Head of caudate nucleus (tissue), 42 donors: ENCODE measurements at places on chromosomes 7 and 10.
A peak's percentile ranks its signal among the peaks of the same experiment; 100 is the strongest.

DNA sequence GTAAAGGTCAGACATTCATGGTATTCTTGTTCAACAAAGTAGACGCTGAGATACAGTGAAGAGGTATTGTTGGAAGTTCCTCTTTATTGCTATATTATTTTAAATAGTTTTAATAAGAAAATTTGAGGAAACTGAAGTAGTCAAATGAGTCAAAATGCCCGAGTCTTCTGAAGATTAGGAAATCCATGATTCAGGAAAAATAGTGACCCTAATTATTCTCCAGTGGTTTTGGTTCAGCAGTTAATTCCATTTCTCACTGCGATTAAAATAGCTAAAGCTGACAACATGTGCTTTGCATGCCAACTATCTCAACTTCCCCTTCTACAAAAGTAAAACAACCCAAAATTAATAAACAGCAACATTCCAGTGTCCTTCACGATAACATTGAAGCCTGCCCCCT, 32.7 kb upstream of the PFKP start:
- no peak for DNase-seq

DNA sequence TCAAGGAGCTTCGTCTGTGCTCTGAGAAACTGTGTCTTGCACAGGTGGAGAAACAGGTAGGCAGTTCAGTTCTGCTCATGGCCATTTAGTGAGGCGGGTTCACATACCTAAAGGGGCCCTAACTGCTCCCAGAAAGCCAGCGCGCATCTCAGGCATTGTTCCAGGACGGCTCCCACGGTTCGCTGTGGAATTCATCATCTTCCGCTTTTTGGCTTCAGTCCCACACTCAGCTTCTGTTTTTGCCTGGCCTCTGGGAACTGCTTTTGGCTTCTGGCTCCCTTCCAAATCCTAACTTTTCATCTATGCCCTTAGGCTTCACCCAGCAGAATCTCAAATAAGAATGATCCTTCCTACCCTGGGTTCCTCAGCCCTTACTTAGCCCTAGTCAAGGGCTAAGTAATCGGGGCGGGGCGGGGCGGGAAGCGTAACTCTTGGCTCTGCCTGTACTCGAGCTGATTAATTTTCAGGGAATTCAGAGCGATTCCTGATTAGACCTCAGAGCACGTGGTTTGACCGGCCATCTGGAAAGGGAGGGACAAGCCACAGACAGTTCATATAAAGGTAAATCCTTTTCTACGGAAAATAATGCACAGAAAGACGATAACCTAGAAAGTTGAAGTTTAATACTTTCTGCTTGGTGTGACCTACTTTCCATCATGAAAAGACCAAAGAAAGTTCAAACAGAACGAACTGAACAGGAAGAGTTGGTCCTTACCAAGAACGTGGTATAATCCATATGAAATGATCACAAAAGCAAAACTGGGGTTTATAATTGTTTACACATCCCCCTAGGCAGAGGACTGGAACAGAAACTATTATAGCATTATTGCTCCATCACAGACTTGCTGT, 105.7 kb downstream of the ST8SIA6 start:
- DNase-seq, result no peak

- peak; percentile 39 for DNase-seq
Measured at GRCh38 chr7:44431091-44431608, 59.3 kb downstream of the NUDCD3 start.

DNA sequence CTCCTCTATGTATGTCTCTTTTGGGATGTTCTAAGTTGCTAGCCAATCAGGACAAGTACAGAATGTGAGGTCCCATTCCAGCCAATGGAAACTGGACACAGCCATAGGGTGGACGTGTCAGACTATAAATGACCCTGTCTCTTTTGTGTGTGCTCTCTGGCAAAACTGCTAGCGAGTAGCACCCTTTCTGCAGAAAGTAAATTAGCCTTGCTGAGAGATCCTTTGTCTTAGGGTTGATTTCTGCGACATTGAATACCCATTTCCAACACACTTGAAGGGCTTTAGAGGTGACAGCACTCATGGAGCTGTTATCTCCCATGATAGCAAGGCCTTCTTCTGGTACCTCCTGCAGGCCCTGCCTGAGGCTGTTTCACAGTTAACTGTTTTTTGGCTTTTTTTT, 107.5 kb downstream of the CCNY start:
- no peak for DNase-seq

DNA sequence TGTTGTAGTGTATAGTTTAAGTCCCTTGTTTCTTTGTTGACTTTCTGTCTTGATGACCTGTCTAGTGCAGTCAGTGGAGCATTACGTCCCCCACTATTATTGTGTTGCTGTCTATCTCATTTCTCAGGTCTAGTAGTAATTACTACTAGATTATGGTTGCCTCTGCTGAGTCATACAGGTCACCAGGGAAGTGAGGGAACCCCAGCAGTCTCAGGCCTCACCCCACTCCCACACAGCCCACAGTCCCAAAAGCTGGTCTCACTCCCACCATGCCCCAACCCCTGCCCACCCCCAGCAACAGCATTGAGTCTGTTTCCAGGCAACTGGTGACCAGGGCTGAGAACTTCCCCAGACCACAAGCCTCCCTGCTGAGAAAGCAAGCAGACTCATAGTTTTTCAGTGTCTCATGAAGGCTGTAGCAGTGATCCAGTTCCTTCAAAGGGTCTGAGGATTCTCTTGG, 88.0 kb downstream of the PLXDC2 start:
- no peak for DNase-seq

- no peak for DNase-seq
Measured at GRCh38 chr10:73131301-73131700, 21.0 kb downstream of the NUDT13 start.

GRCh38 chr7:80107278-80107677, 27.4 kb upstream of the GNAI1 start:
- no peak for DNase-seq

DNA sequence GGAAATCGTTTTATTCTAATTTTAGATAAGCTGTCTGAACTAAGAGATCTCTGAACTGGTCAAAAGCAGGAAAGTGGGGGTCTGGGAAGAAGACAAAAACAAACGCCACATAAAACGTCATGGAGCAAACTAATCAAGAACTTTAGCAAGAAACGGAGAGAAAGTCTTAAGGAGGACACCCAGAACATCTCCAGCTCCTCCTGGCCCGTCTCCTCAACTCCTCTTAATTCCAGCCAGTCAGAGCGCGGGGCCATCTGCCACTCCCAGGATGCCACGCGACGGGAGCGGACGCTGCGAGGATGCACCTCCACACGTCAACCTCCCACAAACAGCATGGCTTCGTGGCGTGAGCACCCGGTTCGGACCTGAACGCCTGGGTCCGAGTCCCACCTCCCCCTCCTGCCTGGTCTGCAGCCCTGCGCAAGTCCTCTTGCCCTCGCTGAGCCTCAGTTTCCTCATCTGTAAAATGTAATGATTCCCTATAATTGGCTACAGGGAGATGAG, 598 bp downstream of the MMS19 start:
- peak; percentile 93 for DNase-seq

GRCh38 chr10:43043773-43044447, 33.0 kb upstream of the RET start:
- DNase-seq, result peak; percentile 15

GRCh38 chr7:47148536-47149207, 433.2 kb downstream of the TNS3 start:
- DNase-seq, result no peak

DNA sequence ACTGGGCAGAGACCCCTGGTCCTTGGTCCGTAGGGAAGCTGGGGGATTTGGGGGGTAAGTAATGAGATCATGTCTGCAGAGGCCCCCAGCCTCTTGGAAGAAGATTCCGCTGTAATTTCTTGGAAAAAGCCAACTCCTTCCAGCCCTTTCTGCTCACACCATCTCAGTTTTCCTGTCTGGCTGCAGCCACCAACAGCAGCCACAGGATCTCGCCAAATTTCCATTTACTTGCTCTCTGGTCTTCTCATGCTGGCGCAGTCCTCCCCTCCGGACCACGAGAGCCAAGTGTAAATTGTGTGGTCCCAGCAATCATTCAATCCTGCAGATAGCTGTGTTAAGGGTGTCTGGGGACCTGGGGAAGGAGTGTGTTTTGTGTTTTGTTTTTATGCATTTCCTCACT, 49.6 kb downstream of the ASB13 start:
- DNase-seq, result no peak

DNA sequence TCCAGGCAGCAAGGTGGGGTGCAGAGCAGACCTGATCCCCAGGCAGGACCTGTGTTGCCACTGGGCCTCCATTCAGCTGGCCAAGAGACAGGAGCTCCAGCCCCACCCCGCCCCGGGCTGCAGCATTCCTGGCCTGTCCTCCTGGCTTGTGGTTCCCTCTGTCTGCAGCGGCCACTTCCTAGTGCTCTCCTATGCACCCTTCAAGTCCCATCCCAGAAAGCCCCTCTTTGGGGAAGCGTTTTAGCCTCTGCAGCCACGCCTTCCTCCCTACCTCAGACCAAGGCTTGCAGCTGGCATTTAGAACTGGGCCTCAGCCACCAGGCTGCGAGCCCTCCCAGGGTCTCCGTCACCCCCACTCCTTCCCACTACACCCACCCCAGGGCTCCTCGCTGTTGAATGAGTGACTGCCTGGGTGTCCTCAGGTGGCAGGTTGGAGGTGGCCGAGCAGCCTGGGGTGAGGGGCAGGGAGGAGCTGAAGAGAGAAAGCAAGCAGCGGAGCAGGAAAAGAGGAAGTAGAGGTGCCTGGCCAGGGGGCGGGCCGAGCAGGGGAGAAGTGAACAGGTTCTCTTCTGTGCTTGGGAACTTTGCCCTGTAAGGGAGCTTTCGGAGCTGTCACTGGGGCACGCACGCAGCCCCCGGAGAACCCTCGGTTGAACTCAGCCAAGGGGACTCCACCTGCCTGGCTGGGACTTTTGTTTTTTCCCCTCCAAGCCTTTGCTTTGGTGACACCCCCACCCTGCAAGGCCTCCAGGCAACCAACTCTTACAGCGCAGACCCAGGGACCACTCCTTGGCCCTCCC, 109.1 kb upstream of the TNRC18 start:
- DNase-seq, result peak; percentile 40

DNA sequence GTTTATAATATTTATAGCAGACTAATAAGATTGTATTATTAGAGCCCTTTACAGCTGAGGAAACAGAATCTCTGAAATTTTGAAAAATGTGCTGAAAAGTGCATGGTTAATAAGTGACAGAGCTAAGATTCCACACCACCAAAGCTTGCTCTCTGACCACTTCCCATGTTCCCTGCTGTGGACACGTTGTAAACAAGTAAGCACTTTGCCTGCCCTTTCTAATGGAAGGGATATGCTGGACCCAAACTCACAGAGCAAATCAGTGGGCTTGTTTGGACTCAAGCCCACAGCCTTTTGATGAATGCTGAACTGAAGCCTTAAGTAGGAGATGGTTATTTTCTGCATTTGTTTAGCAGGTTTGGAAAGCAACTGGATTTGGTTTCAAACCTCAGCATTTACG, 214.0 kb upstream of the TMEM72 start:
- no peak for DNase-seq

DNA sequence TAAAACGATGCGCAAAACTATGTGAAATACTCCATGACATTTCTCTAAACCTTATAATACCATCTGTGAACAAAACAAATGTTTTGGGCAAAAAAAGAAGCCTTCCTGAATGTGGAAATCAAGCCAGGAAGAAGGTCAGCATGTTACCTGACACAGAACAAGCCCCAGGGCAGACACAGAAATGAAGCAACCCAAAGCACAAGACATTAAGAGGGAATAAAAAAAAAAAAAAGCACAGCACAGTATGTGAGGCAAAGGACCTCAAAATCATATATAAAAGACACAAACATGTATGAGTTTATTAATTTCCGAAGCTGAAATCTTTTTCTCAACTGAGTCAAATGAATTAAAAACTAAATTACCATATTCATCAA, 161.8 kb downstream of the SKIDA1 start:
- no peak for DNase-seq

GRCh38 chr10:106043863-106044262, 1120.6 kb downstream of the SORCS1 start:
- no peak for DNase-seq

DNA sequence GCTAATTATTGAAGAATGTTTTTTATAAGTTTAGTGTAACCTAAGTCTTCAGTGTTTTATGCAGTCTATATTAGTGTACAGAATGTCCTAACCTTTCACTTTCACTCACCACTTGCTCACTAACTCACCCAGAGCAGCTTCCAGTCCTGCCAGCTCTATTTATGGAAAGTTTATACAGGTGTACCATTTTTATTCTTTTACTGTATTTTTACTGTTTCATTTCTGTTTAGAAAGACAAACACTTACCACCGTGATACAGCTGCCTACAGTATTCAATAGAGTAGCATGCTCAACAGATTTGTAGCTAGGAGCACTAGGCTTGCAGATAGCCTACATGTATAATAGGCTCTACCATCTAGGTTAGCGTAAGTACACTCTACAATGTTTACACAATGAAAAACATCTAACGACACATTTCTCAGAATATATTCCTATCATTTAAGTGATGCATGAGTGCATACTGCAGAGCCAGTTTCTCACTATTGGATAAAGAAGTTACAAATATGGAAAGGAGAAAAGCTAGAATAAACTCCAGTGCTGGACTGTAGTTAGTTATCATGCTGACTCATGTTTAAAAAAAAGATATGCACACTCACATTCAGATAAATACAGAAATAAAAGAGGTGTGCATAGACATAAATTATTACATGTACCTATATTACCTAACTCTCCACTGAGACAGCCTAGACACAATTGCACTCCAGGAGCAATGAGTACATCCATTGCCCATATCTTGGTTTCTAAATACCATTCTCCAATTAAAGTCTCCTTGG, 30.4 kb downstream of the STEAP1B start:
- DNase-seq, result no peak

GRCh38 chr7:19066170-19066569, 51.3 kb downstream of the TWIST1 start:
- DNase-seq, result no peak

DNA sequence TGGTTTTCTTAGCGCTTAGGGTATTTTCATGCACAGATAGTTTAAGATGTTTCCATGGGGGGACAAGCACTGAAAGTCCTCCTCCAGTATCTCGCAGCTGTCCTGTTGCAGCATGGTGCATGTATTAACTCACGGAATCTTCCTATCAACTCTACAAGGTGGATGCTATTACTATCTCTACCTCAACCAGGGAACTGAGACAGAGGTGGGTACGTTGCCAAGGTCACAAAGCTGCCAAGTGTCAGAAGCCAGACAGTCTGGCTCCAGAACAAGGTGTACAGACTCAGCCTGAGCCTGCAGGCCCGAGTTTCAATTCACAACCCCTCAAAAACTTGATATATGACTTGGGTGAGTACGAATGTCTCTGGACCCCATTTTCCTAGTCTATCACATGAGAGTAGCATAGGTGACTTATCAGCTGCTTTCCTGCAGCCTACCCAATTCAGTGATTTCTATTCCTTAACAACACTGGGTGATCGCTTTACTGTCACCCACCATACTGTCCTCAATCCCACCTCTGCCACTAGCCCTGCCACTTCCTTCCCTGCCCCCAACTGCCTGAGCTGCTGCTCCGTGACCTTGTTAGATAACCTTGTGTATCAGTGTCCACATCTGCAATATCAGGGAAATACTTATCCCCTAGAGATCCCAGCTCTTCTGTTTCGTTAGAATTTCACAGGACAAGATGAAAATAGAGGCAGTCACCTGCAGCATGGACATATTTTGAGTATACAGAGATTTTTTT, 92.1 kb downstream of the ABCC2 start:
- DNase-seq, result no peak

GRCh38 chr10:64959883-64960282, 1438.7 kb downstream of the REEP3 start:
- DNase-seq, result no peak

GRCh38 chr10:86343761-86344160, 22.8 kb downstream of the GRID1 start:
- DNase-seq, result no peak

GRCh38 chr10:21607907-21608306, 73.9 kb downstream of the MLLT10 start:
- DNase-seq, result no peak

- no peak for DNase-seq
Measured at GRCh38 chr7:27053153-27053552, 42.6 kb downstream of the HOXA1 start.
